ENCODE measurements at places on chromosomes 2 and 18. TPM values are rescaled to one million over a fixed set of nuclear protein-coding genes. Genes with fewer than 3 reads are reported as not detected.

Gene FER1L5
- not detected for total RNA-seq

Gene ONECUT2
- total RNA-seq, result 0.23 TPM

Gene MFSD6
- total RNA-seq, result 43.2 TPM

Gene CROCC2
- not detected for total RNA-seq

Gene ABCG5
- not detected for total RNA-seq

Gene RBFA
- 20.5 TPM for total RNA-seq

Gene IL1RL1
- 1.4 TPM for total RNA-seq

Gene PCARE
- total RNA-seq, result not detected

Gene MEP1B
- not detected for total RNA-seq

Gene TEKT4
- not detected for total RNA-seq

Gene AKAIN1
- not detected for total RNA-seq

Gene TRABD2A
- total RNA-seq, result 106 TPM

Gene EML4
- 223 TPM for total RNA-seq

Gene OSBPL6
- total RNA-seq, result 0.41 TPM

Gene LAMA3
- total RNA-seq, result not detected

Gene FNDC4
- 0.50 TPM for total RNA-seq
